Kidney (tissue), 22 donors: ENCODE measurements at places on chromosomes 3 and 15.
A peak's percentile ranks its signal among the peaks of the same experiment; 100 is the strongest.

DNA sequence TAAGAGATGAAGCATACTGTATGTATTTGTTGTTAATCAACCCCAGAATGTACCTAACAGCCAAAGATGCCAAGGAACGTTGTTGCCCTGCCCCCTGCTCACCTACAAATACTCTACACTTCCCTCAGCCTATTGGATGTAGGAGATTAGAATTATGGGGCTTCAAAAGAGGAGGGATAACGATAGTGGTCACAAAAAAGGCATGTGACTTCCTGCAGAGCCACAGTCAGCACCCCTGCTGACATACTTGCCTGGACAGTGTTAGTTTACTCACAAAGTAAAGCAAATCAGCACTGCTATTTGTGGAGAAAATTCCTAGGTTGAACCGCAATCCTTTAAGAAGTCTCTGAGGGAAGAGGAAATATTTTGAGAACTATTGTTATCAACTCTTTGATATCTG is 37.9 kb downstream of the PARP15 start:
- DNase-seq = no peak

DNA sequence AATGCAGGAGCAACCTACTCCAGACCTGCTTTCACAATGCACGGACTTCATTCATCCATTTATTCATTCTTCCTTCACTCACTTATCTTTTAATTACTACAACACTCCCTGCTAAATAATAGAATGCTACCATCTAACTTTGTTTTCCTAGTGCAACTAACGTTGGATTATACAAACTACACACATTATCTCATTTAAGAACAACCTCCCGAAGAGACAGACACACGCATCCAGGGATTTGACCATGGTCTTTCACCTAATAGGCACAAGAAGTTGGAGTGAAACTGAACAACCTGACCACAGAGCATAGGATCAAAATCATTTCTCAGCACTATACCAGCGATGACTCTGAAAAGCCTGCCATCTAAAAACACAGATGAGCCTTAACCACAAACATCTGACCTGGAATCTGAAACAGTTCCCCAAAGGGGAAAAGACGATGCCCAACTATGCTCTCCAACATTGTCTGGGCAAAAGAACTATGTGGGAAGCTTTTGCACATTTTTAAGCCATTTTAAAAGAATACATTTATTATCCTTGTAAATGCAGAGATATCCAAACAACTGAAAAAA is 21.0 kb downstream of the ZNF385D start:
- DNase-seq = no peak

GRCh38 chr3:156300929-156301840 is 180.8 kb downstream of the KCNAB1 start:
- no peak for DNase-seq

- no peak for DNase-seq
Measured at GRCh38 chr15:51801391-51801835, 28.0 kb upstream of the TMOD3 start.

DNA sequence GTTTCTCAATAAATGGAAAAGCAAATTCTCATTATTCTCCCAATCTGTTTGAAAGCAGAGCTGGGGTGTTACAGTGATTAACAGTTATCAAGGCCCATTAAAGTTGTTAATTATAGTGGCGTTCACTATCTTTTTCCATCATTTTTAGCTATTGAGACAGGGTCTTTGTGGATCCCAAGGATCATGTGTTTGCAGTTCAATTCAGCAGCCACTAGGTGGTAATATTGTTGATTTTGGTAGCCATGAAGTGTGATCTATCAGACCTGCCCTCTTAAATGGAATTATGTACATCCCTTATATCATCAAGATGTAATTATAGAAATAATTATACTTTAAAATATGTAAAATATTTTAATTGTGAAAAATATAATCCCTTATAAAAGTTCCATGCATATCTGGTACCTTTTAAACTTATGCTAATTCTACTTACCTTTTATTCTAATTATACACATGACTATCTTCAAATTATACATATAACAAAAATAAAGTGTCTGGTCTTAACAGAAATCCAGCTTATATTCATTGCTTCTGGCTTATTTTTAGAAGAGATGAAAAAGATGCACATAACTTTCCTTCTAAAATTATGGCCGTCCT is 126.4 kb downstream of the GREM1 start:
- no peak for DNase-seq

DNA sequence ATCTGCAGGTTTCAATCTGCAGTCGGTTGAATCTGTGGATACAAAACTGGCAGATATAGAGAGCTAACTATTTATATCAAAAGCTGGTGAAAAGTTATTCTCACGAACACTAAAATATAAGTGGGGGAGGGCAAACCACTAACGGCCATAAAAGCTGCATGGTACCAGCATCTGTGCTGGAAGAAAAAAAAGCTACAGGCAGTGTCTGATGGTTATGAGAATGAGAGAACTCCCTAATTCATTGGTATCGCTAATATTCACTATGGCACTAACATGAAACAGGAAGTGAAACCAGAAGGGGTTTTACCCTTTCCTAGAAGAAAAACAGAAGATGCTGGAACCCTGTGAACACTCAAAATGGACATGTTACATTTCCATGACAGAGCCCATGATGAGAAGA is 15.9 kb downstream of the CEP70 start:
- DNase-seq = no peak

- peak; percentile 98 for DNase-seq
Measured at GRCh38 chr3:170869645-170870593, at the start of gene RPL22L1. Gene RPL22L1 (minus strand): TSS chr3:170870195. CDS start chr3:170870167, 28 bp downstream.

- peak; percentile 32 for DNase-seq
Measured at GRCh38 chr15:91872356-91873137, 19.0 kb downstream of the SLCO3A1 start.

DNA sequence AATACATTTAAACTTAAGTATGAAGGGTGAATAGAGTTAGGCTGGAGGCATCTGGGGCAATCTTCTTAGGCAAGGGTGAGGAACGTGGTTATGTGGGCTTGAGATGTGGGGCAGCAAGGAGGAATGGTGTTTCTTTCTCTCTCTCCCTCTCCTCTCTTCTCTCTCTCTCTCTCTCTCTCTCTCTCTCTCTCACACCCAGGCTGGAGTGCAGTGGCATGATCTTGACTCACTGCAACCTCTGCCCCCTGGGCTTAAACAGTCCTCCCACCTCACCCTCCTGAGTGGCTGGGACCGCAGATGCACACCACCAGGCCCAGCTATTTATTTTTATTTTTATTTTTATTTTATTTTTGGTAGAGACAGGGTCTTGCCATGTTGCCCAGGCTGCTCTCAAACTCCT is 4.0 kb upstream of the MGA start:
- DNase-seq = no peak

GRCh38 chr15:38536201-38536676 is 28.4 kb downstream of the RASGRP1 start:
- peak; percentile 87 for DNase-seq

GRCh38 chr15:63881431-63881830 is 47.7 kb upstream of the HERC1 start:
- DNase-seq = peak; percentile 25

GRCh38 chr15:94105760-94106159 is 125.6 kb upstream of the MCTP2 start:
- DNase-seq = no peak
